Activated CD8-positive, alpha-beta T cell treated with anti-CD3 and anti-CD28 coated beads for 36 hours (primary cell): ENCODE measurements at places on chromosomes 6 and 20. TPM values are rescaled to one million over a fixed set of nuclear protein-coding genes. Genes with fewer than 3 reads are reported as not detected.

PTGIS gene
- 1.6 TPM for total RNA-seq

CFAP206 gene
- total RNA-seq, result not detected

TINAG gene
- not detected for total RNA-seq

PSORS1C2 gene
- total RNA-seq, result not detected

GRCh38 chr6:169577974-169578373, 123.9 kb downstream of the WDR27 start:
- DNase-seq, result no peak

- DNase-seq, result no peak
Observed at GRCh38 chr20:57229490-57229889, 37.0 kb downstream of the BMP7 start.

- no peak for DNase-seq
Observed at GRCh38 chr6:115133790-115134189, 791.0 kb upstream of the HS3ST5 start.

DNA sequence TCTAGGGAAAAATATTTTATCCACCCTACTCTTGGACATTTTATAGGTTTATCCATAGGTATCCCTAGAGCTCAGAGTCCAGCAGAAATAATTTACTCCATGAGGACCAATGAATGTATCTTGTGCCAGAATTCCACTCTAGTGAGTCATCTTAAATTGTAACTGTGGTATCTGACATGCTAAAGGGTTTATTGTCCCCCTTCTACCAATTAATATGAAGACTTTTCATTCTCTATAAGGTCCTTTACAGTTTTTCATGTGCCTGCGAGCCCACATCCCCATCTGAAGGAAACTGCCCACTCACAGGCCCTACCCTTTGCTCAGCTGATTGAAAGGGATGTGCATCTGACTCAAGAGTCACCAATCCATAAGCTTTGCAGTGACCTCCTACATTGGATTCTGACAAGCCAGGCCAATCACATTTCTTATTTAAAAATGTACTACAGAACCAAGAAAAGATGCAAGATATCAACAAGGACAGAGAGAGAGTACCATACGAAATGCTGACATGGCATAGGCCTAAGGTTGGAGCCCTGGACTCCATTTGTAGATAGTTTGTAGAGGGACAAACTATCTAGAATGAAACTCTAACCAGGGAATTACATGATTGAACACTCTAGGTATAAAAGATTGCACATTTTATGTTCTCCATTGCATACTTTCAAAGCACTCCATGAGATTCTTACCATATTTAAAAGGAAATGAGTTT, 93.4 kb upstream of the DEFB112 start:
- no peak for DNase-seq

- DNase-seq, result no peak
Observed at GRCh38 chr6:18031189-18031588, 43.8 kb upstream of the KIF13A start.
